ENCODE measurements at places on chromosomes 1 and 21. TPM values are rescaled to one million over a fixed set of nuclear protein-coding genes. Genes with fewer than 3 reads are reported as not detected.
A peak's percentile ranks its signal among the peaks of the same experiment; 100 is the strongest.

- peak; percentile 47 for DNase-seq
Measured at GRCh38 chr1:111553196-111553595, 49.8 kb upstream of the ADORA3 start.

DNA sequence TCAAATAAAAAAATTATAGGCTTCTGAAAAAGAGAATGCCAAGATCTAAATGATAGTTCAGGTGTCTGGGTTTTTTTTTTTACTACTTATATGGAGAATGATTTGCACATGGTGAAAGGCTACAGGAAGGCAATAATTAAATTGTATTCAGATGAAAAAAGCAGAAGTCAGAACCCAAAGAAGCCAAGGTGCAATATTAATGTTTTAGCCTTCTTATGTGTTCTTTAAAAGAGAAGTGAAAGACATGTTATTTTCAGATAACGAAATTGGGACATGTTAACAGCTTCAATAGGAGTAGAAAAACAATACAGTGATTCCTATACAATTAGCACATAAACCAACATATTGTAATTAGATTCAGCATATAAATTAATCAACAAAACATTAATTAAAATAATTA lies 452.9 kb upstream of the PRMT6 start:
- DNase-seq, result no peak

DNA sequence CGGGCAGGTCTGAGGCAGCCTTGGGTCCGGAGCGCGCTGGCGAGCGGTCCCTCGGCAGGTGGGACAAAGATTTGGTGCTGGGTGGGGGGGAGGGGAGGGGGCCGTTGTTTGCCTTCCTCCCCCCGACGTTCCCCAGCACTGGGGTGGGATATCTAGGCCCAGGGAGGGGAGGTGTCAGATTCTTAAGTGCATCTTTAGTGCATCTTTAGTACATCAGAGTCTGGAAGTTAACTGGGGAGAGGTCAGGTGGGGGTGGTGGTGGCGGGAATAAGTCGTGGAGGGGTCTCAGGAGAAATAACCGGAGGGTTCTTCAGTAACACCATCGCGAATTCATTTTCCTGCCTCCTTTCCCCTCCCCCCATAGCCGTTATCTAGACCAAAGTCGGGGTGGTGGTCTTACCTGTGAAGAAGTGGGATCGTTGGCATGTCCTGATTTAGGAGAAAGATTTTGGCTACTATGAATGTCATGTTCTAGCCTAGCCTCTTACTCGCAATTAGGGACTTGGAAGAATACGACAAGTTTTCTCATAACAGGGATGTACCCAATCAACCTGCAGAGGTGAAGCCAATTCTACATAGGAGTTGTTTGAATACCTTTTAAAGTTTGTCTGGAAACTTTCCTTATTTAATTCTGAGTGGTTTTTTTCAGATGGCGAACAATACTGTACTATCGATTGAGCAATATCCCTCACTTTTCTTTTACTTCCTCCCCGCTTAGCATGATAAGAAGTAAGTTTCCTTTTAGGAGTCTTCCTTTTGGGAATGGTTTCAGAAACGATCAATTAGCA lies 886 bp downstream of the ZMYM4 start:
- no peak for DNase-seq

DNA sequence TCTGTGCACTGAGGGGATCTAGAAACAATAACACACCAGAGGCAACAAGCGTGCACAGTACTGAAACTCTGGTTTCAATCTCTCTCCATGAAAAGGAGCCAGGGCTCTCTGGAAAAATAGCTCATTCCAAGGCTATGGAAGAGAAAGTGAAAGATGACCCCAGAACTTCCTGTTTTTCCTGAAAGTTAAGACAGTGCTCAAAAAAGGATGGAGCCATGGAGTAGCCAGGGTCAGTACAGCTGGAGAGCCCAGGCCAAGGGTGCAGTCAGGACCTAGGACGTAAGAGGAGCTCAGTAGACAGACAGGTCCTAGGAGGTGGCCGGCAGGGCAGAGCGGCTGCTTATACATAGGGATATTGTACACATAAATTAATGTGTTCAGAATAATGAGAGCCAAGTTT lies 19.1 kb downstream of the NOL9 start:
- no peak for DNase-seq

GRCh38 chr1:152348447-152348846 lies 11.4 kb downstream of the FLG2 start:
- no peak for DNase-seq

DNA sequence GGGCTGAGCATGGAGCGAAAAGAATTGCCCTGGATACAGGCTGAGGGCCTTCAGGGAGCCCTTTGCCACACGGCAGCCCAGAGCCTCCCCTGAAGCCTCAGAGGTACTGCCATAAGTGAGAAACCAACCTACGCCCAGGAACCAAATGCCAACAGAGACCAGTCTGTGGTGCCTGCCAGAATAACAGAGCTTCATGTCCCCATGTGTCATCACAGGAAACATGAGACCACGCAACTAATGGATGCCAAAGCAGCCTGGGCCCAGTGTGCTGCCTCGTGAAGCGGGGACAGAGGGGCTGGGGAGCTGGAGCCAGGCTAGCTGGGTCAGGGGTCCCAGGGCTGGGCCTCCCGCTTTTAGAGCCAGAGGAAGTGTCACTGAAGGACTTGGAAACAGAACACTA lies 18.7 kb upstream of the STUM start:
- DNase-seq, result no peak

DNA sequence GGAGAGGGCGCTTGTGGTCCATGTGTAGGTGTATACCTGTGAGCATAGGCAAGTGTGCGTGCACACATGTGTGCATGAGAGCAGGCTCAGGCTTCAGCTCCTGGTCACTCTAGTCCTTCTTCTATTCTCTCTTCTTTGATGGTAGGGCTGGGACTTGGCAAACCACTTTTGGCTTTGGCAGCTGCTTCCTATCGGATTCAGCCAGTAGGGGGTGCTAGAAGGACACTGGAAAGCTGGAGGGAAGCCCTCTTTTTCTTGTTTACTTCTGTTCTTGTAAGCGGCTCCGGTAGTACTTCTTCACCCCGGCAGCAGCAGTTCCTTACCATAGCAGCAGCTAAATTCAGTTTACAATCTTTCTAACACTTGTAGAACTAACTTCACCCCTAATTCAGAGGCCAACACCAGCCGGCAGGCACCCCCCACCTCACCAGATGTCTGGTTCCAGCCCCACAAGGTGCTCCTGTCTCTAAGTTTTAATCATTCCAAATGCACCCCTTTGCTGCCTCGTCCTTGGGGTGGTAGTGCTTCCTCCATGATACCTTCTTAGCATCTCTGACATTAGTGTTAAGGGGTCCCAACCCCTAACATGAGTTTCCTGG lies 25.1 kb downstream of the NENF start:
- DNase-seq, result no peak

DNA sequence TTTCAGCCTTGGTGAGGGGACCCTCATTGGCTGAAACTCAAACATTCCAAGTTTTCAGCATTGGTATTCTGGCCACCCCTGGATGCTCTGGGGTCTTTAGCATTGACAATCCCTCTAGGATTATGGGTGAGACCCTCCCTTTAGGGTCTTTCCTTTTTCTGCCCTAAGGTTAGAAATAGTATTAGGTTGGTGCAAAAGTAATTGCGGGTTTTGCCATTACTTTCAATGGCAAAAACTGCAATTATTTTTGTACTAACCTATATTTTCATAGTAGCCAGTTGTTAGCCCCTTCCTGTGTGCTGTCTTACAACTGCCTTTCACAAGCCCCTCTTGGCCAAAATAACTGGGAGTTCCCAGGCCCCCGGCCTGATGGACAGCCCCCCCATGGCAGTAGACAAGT lies 648.4 kb downstream of the PTPRU start:
- DNase-seq, result no peak

DNA sequence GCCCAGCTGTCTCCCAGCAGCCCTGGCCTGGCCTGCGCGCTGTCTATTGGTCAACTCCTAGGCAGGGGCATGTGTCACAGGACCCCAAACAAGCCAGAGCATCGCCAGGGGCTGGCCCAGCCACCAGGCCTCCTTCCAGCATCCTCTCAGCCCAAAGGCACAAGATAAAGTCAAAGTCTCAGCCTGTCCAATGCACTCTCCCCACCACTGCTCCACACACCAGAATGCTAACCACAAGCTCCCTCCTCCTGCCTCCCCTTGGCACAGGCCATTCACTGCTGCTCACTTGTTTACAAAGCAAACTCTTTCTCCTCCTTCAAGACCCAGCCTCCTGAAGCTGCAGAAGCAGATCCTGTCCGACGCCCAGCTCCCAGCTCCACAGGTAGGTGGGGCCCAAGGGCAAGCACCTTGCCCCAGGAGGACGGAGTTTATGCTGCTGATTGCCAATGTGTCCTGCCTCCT lies 133.4 kb downstream of the DMRTB1 start:
- DNase-seq, result peak; percentile 57

DNA sequence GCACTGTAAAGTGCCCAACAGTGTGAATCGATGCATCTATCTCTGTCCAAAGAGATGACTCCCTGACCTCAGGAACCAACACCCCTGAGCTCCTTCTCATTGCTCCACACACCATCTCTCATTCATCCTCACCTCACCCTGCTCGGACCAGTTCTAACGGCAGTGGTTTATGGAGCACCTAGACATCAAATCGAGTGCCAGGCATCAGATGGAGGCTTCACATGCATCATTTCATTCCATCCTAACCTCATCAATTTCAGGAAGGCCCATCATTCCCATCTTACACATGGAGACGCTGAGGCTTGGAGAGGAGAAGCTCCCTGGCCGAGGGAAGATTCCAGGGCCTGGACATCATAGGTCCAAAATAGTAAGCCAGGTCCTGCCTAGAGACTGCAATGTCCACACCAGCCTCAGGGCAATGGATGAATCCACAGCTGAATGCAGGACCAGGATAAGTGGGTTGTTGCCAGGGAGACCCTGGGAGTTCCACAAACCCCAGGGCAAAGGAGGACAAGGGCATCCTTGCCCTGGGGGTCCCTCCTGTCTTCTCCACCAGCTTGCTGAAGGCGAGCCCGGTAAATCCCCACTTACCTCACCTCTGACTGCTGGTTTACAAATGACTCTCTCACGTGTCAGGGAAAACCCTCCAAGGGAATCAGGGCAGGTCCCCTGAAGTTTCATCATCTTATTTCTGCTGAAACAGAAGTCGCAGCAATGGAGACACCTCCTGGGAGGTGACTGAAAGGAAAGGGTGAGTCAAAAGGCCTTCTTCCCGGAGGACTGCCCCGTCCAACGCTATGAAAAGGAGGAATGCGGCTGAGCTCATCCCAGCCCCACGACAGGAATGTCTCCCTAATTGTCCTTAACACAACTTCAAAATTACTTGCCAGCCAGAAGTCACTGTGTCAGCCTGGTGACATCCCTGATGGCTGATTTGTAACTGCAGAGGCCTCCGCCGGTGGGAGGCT lies 9.0 kb upstream of the IFFO2 start:
- no peak for DNase-seq

- no peak for DNase-seq
Measured at GRCh38 chr1:54359393-54360162, 46.6 kb downstream of the SSBP3 start.

- DNase-seq, result no peak
Measured at GRCh38 chr1:178506177-178506576, 6.7 kb upstream of the TEX35 start.

GRCh38 chr1:32048440-32048839 lies 24.3 kb upstream of the TMEM39B start:
- DNase-seq, result peak; percentile 59

- no peak for DNase-seq
Measured at GRCh38 chr1:219724440-219724839, 111.5 kb upstream of the ZC3H11B start.

DNA sequence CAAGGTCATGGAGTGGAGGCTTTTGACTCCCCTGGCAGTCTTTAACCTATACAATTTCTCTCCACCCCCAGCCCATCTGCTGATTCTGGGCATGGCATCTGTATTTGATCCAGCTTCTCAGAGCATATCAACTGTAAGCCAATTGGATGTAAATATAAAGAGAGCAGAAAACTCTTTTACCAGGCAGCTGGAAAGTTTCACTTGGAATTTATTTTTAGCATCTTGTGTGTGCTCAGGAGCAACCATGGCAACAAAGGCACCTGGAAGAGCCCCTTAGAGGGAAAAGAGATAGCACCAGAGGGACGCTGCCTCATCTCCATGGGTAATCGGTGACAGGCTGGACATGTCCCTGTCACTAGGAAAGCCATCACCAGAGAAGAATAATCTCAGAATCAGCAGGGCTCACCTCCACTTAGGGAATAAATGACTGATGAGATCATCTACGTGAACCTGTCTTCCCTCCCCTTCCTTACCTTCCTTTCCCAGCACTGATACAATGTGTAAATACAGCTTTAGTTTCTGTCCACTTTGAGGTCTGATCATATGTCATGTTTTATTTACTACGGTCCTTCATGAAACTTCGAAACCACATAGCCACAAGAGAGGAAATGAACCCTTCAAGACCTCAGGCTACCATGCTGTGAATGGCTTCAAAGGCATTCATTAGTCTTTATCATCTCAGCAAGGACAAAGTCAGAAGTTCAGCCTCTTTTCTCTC lies 25.3 kb upstream of the SIPA1L2 start:
- DNase-seq, result no peak

- no peak for DNase-seq
Measured at GRCh38 chr21:26443291-26443690, 129.8 kb downstream of the CYYR1 start.

DNA sequence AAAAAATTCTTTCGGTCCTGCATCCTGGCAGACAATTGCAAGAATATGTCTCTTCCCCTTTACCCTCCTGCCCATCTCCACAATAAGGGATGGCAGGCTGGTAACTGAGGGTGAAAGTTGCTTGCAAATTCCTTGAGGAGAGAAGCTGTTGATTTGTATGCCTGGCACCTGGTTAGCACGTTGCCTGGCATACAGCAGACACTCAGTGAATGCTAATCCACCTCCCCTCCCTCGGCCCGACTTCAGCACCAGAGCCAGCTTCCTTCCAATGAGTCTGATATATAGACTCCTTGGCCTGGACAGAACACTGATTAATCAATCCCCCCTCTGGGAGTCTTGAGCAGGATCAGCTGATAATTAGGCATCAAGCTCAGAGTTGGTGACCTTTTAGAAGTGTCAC lies 39.1 kb downstream of the KCNC4 start:
- DNase-seq, result no peak

GRCh38 chr1:183075861-183076260 lies 52.6 kb downstream of the LAMC1 start:
- no peak for DNase-seq

DNA sequence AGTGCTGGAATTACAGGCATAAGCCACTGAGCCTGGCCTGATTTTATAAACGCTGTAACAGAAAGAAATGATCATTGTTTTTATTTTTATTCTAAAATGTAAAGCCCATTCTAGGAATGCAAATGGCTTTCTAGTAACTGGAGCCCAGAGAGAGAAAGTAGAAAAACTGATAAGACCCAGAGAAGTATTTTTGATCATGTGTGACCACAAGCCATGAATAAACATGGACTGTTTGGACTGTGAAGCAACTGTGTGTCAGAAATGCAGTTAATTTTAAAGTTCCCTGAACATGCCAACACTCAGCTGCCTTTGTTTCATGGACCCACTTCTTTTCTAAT lies 39.7 kb downstream of the EIF2B3 start:
- DNase-seq, result no peak

Gene GJA8
- polyA plus RNA-seq, result not detected

Gene OPTC
- polyA plus RNA-seq, result not detected

Gene SPRR4
- polyA plus RNA-seq, result not detected

Gene TENT5C
- 30.6 TPM for polyA plus RNA-seq

Gene EVA1B
- polyA plus RNA-seq, result 27.2 TPM

Gene AGMAT
- 0.74 TPM for polyA plus RNA-seq

Gene NRDC
- 172 TPM for polyA plus RNA-seq

Gene DDAH1
- polyA plus RNA-seq, result 102 TPM

Gene SLC2A5
- polyA plus RNA-seq, result 0.20 TPM

Gene KRTAP19-3
- polyA plus RNA-seq, result not detected

Gene NR5A2
- polyA plus RNA-seq, result 0.02 TPM

Gene PCP4L1
- not detected for polyA plus RNA-seq

Gene TNFRSF9
- 0.94 TPM for polyA plus RNA-seq

Data from AG04450 (cell line).